ENCODE measurements at places on chromosomes 2 and 18. TPM values are rescaled to one million over a fixed set of nuclear protein-coding genes. Genes with fewer than 3 reads are reported as not detected.

Gene IL1B
- total RNA-seq = 281 TPM

Gene RPRD1A
- total RNA-seq = 93.5 TPM

Gene DTNA
- total RNA-seq = 6.8 TPM

Gene CAPN14
- total RNA-seq = 0.14 TPM

Gene DNAH6
- 0.05 TPM for total RNA-seq

Gene LIPG
- 8.9 TPM for total RNA-seq

Gene APOB
- total RNA-seq = under 0.01 TPM

Gene HOXD13
- total RNA-seq = 2.4 TPM

Gene MYO7B
- 0.59 TPM for total RNA-seq

Gene EFEMP1
- total RNA-seq = 180 TPM

Gene XPO1
- total RNA-seq = 302 TPM

Gene DCDC2C
- not detected for total RNA-seq

Gene HOXD11
- total RNA-seq = 7.8 TPM

Gene EFR3B
- total RNA-seq = 1.4 TPM

Measured in smooth muscle cell of the umbilical artery (primary cell).